Neural crest cell (in vitro differentiated cells): ENCODE measurements at places on chromosomes 16 and 17.

DNA sequence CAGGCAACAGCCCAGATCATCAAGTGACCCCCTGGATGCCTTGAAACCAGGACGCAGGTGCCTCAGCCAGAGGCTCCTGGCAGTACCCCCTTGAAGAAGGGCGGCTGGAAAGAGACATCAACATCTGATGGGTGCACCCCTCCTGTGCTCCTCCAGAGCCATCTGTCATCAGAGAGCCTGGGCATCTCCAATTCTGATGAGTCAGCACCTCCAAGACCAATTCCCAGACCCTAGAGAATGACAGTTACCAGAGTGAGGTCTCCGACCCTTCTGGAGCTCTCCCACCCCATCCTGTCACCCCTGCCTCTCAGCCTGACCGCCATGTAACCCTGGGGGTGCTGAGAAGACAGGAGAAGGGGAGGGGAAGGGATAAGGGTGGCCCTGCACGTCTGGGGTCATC is 433.7 kb downstream of the SOX9 start:
- H3K4me1 ChIP-seq, result no peaks in the 10 kb centered on the region
- DNase-seq, result no peak
- no peak overlapping the region for H3K4me3 ChIP-seq
- peaks cover 3% of the 10 kb centered on the region for H3K27me3 ChIP-seq

GRCh38 chr17:41718287-41718645 is 6.1 kb downstream of the GAST start:
- no peak overlapping the region for H3K27ac ChIP-seq
- H3K27me3 ChIP-seq, result no peaks in the 10 kb centered on the region
- H3K36me3 ChIP-seq, result no peaks in the 10 kb centered on the region
- no peak overlapping the region for H3K4me3 ChIP-seq
- DNase-seq, result no peak

- no peak overlapping the region for H3K4me3 ChIP-seq
- H3K36me3 ChIP-seq, result no peaks in the 10 kb centered on the region
- no peak overlapping the region for H3K27ac ChIP-seq
- no peak for DNase-seq
These were observed 8.5 kb downstream of the KIF19 start for GRCh38 chr17:74334393-74335039.

DNA sequence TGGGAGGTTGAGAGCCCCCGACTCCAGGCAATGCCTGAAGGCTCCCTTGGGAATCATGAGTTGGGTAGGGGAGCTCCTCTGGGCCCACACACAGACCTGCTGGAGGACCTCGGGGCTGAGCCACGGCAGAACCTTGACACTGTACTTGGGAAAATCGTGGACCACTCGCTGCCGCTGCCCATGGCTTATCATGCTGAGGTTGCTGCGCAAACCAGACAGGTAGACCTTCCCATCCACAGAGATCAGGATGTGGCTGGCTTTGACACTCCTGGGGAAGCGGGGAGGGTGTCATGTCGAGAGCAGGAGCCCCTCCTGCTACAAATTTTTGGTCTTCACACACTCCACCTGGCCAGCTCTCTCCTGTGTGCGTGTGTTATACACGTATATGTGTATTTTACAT is 7.2 kb upstream of the LIMD2 start:
- H3K36me3 ChIP-seq, result peaks cover 10% of the 10 kb centered on the region
- no peak for DNase-seq
- no peak overlapping the region for H3K4me3 ChIP-seq
- peaks cover 16% of the 10 kb centered on the region for H3K4me1 ChIP-seq
- H3K27me3 ChIP-seq, result no peaks in the 10 kb centered on the region
- no peak overlapping the region for H3K27ac ChIP-seq

- no peak overlapping the region for H3K4me3 ChIP-seq
- H3K36me3 ChIP-seq, result no peaks in the 10 kb centered on the region
- no peak overlapping the region for H3K27ac ChIP-seq
- peak; percentile 91 for DNase-seq
These were observed 15.2 kb downstream of the GALK1 start for GRCh38 chr17:75749545-75750389.

- H3K36me3 ChIP-seq, result no peaks in the 10 kb centered on the region
- H3K27ac ChIP-seq, result no peak overlapping the region
- DNase-seq, result no peak
These were observed 115.1 kb upstream of the ZKSCAN2 start for GRCh38 chr16:25372716-25373115.

DNA sequence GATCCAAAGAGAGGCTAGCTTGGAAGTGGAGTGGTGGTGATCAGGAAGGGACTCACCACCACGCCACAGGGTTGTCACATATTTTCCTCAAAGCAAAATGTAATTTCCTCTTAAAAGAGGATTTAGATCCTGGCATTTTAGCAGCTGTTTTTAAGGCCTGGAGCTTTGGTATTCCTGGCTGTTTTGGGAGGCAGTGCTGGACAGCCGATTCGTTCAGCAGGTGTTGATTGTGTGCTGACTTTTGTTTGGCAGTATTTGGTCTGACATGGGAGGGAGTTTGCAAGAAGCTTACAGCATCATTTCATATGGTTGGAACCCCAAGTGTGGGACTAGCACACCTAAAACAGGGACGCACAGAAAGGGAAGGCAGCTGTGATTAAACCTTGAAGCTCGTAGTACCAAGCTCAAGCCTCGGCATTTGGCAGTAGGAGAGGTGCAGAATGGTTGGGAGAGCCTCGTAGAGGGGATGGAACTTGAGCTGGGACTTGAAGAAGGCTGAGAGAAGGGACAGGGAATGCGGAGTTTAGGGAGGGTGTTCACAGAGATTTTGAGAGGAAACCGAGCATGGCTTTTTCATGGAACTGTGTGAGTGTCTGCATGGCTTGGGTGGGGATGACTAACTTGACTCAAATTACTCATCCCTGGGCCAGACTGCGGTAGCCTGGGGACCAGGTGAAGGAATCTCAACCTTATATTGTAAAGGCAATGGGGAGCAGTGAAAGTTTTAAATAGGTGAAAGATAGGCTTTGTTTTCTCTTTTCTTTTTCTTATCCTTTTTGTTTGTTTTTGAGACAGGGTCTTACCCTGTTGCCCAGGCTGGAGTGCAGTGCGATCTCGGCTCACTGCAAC is 52.3 kb downstream of the RPTOR start:
- H3K27ac ChIP-seq, result no peak overlapping the region
- H3K4me3 ChIP-seq, result no peak overlapping the region
- H3K4me1 ChIP-seq, result peaks cover 33% of the 10 kb centered on the region

DNA sequence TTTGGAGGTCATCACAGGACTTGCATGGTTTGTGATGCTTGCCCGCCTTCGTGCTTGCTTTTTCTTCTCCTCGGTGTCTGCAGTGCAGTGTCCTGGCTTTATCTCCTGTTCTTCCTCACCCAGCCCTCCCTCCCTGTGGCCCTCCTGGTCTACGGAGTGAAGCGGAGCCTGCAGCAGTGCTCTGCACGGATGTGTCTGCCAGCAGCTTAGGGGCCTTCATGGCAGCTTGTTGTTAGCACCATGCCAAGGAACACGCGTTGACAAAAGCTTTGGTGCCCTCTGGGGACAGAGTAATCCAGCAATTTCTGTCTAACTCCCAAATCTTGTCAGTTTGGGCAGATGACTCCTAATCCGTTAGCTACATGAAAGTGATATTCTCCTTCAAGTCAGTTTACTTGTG is 9.9 kb downstream of the DHODH start:
- DNase-seq, result no peak
- no peak overlapping the region for H3K4me3 ChIP-seq
- H3K4me1 ChIP-seq, result no peaks in the 10 kb centered on the region
- H3K27ac ChIP-seq, result no peak overlapping the region
- H3K27me3 ChIP-seq, result no peaks in the 10 kb centered on the region

GRCh38 chr17:54736573-54736972 is 164.1 kb upstream of the TOM1L1 start:
- H3K27me3 ChIP-seq, result no peaks in the 10 kb centered on the region
- no peaks in the 10 kb centered on the region for H3K4me1 ChIP-seq
- no peak overlapping the region for H3K4me3 ChIP-seq
- H3K27ac ChIP-seq, result no peak overlapping the region

GRCh38 chr16:82524976-82525375 is 101.8 kb upstream of the CDH13 start:
- DNase-seq, result no peak

GRCh38 chr17:46027048-46027975 is 28.3 kb downstream of the STH start:
- H3K27ac ChIP-seq, result peak overlapping the region; percentile 17
- H3K27me3 ChIP-seq, result no peaks in the 10 kb centered on the region
- no peak for DNase-seq

DNA sequence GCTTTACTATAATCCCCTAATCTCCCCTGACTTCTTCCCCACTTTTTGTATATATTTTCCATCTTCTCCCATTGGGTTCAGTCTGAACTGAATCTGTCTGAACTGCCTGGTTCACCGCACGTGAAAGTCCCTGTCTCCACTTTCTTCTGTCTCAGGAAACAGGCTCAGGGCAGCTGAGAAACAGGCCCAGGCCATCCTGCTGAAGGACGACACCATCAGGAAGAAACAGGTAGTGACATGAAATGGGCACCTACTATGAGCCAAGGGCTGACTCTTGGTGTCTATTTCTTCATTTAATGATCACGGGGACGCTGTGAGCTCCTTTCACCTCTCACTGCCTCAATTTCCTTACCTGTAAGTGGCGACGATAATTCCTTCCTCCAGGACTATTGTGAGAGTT is 90.5 kb upstream of the HSBP1 start:
- H3K36me3 ChIP-seq, result no peaks in the 10 kb centered on the region
- peak overlapping the region; percentile 72 for H3K27ac ChIP-seq
- peaks cover 17% of the 10 kb centered on the region for H3K4me1 ChIP-seq

- H3K36me3 ChIP-seq, result no peaks in the 10 kb centered on the region
- H3K27ac ChIP-seq, result peak overlapping the region; percentile 90
- no peak for DNase-seq
- no peaks in the 10 kb centered on the region for H3K27me3 ChIP-seq
- peaks cover 35% of the 10 kb centered on the region for H3K4me1 ChIP-seq
These were observed 728 bp upstream of the NMT1 start for GRCh38 chr17:45060382-45060796.

DNA sequence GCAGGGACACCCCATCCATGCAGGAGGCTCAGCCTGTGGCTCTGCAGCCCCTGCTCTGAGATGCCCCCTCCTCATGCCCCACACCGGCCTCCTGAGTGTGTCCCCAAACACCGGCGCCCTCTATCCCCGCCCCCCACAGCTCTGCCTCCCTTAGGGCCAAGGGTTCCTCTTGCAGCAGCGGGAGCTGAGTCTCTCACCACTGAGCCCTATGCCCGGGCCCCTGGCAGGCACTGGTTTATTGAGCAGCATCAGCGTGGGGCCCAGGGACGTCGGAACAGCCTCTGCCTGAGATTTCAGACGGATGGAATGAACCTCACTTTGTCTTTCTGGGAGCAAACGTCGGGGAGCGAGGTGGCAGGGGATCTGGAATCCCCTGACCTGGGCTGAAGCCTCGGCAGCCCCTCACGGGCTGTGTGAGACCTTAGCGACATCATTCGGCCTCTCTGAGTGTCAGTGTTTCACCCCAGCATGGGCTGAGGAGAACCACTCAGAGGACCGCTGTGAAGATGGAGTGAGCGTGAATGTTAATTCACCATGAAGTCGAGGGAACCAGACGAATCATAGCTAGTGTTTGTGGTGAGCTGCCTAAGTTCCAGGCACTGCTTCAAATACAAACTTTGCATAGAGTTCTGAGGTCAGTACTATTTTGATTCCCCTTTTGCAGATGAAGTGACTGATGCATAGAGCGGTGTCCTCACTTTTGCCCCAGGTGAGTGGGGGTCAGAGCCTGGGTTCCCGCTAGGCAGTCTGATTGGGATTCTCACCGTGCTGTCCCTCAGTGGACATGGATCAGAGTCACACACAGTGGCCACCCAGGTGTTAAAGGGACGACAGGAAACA is 5.3 kb upstream of the C16orf74 start:
- peaks cover 36% of the 10 kb centered on the region for H3K27me3 ChIP-seq
- no peaks in the 10 kb centered on the region for H3K36me3 ChIP-seq
- H3K27ac ChIP-seq, result no peak overlapping the region
- H3K4me3 ChIP-seq, result no peak overlapping the region
- DNase-seq, result no peak

GRCh38 chr17:39271546-39271945 is 45.8 kb upstream of the STAC2 start:
- H3K36me3 ChIP-seq, result no peaks in the 10 kb centered on the region
- H3K4me1 ChIP-seq, result no peaks in the 10 kb centered on the region
- H3K27ac ChIP-seq, result no peak overlapping the region
- no peak overlapping the region for H3K4me3 ChIP-seq

DNA sequence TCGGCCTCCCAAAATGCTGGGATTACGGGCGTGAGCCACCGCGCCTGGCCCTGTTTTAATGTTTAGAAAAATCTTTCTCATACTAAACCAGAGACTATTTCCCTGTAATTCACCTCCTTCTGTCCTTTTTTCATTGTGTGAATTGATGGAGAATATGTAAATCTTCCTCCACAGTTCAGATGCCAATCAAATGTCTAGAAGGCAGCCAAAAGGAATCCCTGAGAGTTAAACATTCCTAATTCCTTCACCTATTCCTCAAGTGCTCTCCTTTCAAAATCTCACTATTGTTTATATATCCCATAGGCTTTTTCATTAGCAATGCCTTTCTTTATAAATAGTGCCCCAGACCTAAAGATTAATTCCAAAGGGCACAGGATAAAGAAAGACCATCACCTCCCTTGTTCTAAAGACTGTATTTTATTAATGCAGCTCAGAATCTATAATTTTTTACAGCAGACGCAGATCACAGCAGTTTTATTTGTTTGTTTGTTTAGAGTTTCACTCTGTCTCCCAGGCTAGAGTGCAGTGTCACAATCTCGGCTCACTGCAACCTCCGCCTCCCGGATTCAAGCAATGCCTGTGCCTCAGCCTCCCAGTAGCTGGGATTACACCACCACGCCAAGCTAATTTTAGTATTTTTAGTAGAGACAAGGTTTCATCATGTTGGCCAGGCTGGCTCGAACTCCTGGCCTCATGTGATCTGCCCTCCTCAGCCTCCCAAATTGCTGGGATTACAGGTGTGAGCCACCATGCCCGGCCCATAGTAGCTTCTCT is 30.5 kb downstream of the COPZ2 start:
- DNase-seq, result no peak
- H3K4me3 ChIP-seq, result peak overlapping the region; percentile 65
- H3K4me1 ChIP-seq, result peaks cover 84% of the 10 kb centered on the region
- peaks cover 3% of the 10 kb centered on the region for H3K27me3 ChIP-seq

DNA sequence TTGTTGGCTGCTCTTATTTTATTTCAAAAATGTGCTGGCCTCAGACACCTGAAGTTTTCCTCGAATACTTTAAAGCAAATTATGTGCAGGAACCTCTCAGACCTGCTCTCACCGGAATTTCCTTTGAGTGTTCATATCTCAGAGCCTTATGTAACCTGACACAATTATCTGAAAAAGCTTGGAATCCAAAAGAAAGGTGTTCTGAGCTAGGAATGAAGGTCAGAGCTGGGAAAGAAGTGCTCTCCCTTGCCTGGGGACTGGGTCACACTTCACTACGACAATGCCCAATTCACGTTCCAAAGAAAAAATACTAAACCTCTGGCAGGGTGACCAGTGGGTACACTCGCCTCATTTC is 6.7 kb upstream of the HSD11B2 start:
- no peak for DNase-seq
- peaks cover 55% of the 10 kb centered on the region for H3K27me3 ChIP-seq
- no peak overlapping the region for H3K4me3 ChIP-seq

GRCh38 chr16:84735849-84736586 is 36.2 kb downstream of the USP10 start:
- peaks cover 35% of the 10 kb centered on the region for H3K4me1 ChIP-seq
- H3K4me3 ChIP-seq, result no peak overlapping the region
- no peak overlapping the region for H3K27ac ChIP-seq

- no peak overlapping the region for H3K27ac ChIP-seq
- H3K36me3 ChIP-seq, result no peaks in the 10 kb centered on the region
- H3K4me1 ChIP-seq, result peaks cover 15% of the 10 kb centered on the region
- no peak overlapping the region for H3K4me3 ChIP-seq
These were observed 248.8 kb upstream of the ELAC2 start for GRCh38 chr17:13266606-13267005.
